Coronary artery (tissue), 2 donors: ENCODE measurements at places on chromosomes 3 and 15.

- DNase-seq = no peak
These were observed 496.2 kb downstream of the FHIT start for GRCh38 chr3:60755094-60755493.

DNA sequence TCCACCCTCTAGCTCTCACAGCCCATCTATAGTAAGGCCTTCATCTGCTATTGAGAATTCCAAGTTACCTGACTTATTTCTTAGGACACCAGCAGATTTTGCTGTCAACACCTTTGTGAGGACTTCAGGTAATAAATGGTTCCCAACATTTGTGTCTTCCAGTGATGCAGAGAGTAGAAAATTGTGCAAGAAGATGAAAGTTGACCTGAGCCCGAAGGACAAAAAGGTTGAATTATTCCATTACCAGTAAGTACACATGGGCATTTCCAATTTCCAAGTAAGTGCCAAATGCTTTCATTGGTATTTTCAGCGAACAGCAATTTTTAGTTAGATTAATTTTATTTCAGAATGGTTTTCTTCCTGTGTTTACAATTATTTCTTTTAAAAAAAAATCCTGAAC lies 35.4 kb downstream of the PDIA5 start:
- no peak for DNase-seq

DNA sequence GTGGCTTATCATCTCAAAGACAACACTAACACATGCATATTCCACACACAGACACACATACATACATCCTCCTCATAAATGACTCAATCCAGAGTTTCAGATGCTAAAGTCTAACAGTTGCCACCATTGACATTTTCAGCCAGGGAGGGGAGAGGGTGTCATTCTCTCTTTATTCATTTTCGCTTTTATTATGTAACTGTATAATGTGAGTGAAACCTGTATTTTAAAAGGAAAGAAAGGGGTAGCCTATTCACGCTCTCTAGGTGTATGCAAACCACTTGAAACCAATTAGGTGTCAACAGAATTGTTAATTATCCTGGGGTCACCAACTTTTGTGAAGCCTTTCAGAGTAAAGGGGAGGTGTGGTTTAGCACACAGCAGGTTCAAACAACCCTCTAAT lies 1282.9 kb downstream of the ROBO2 start:
- no peak for DNase-seq

DNA sequence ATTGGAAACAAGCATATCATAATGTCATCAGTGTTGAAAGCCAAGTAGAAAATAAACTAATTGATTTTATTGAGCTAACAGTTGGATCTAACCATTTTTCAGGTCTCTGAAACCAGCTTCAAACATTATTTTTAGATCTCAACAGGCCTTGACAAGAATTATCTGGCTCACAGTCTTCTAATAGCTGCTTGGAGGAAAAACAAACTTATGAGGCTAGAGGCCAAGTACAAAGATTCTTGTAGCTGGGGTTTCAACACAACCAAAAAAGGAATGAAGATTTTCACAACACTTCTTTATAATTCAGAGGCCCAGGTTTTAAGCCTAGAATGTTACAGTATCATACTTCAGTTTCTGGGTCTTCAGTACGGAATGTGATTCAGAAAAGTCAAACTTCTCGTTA lies 3.7 kb downstream of the SETMAR start:
- DNase-seq = no peak
